ENCODE measurements at places on chromosomes 5 and 9. TPM values are rescaled to one million over a fixed set of nuclear protein-coding genes. Genes with fewer than 3 reads are reported as not detected.

DNA sequence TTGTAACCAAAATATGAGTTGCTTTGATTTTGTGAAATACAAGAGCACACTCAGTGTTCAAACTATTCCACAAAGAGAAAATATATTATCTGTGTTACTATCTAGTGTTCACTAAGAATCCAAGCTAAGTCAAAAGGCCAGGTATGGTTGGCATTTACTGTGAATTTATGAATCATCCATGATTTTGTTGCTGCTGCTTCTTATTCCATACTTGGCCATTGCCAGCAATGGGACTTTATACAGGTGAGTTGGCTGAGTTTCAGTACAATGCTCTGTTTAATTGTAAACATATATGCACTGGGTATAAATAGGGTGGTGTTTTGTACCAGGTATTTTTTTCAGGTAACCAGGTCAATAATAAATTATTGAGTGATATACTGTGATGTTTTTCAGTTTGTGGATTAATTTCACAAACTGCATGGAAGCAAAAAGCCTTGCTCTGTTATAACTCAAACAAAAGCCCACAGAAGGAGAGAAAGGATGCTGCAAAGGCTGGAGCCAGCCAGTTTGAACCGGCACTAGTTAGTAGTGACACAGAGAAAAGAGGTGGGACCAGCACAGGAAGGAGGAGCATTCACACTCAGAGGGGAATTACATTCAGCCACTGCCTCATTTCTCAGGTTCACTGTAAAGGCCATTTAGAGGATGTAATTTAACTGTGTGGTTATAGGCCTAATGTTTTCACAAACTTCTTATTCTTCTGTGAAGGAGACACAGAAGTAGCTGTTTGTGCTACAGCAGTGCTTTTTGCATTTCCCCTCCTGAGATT lies 381.8 kb downstream of the ADGRV1 start:
- H3K36me3 ChIP-seq, result no peaks in the 10 kb centered on the region
- H3K27ac ChIP-seq, result no peak overlapping the region
- no peaks in the 10 kb centered on the region for H3K27me3 ChIP-seq
- no peak overlapping the region for H3K4me3 ChIP-seq
- no peak for DNase-seq

- H3K27me3 ChIP-seq, result no peaks in the 10 kb centered on the region
- peaks cover 73% of the 10 kb centered on the region for H3K36me3 ChIP-seq
- DNase-seq, result no peak
- peaks cover 39% of the 10 kb centered on the region for H3K4me1 ChIP-seq
- no peak overlapping the region for H3K27ac ChIP-seq
Observed at GRCh38 chr9:133362359-133363044, 6.2 kb downstream of the SURF2 start.

DNA sequence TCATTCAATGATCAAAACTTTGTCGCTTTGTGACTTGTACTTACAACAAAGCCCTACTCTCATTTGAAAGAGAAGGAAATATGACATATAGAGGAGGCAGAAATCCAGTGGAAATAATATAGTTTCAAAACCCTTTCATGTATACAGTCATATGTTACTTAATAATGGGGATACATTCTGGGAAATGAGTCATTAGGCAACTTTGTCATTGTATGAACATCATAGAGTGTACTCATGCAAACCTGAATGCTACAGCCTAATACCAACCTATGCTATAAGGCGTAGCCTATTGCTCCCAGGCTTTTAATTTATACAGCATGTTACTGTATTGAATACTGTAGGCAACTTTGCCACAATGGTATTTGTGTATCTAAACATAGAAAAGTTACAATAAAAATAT lies 69.0 kb upstream of the SMC2 start:
- H3K4me3 ChIP-seq, result no peak overlapping the region
- no peaks in the 10 kb centered on the region for H3K4me1 ChIP-seq
- DNase-seq, result no peak
- no peaks in the 10 kb centered on the region for H3K36me3 ChIP-seq
- no peak overlapping the region for H3K27ac ChIP-seq
- no peaks in the 10 kb centered on the region for H3K27me3 ChIP-seq

DNA sequence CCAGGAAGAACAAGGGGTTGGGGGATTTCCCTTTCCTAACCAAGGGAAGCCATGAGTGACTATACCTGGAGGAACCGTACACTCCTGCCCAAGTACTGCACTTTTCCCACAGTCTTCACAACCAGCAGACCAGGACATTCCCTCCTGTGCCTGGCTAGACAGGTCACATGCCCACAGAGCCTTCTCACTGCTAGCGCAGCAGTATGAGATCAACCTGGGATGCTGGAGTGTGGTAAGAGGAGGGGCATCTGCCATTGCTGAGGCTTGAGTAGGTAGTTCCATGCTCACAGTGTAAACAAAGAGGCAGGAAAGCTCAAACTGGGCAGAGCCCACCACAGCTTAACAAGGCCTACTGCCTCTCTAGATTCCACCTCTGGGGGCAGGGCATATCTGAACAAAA lies 35.9 kb downstream of the SAXO1 start:
- no peaks in the 10 kb centered on the region for H3K27me3 ChIP-seq
- no peak overlapping the region for H3K27ac ChIP-seq
- no peak overlapping the region for H3K4me3 ChIP-seq
- DNase-seq, result no peak
- H3K4me1 ChIP-seq, result no peaks in the 10 kb centered on the region

Gene COL15A1
- total RNA-seq, result 15.0 TPM

DNA sequence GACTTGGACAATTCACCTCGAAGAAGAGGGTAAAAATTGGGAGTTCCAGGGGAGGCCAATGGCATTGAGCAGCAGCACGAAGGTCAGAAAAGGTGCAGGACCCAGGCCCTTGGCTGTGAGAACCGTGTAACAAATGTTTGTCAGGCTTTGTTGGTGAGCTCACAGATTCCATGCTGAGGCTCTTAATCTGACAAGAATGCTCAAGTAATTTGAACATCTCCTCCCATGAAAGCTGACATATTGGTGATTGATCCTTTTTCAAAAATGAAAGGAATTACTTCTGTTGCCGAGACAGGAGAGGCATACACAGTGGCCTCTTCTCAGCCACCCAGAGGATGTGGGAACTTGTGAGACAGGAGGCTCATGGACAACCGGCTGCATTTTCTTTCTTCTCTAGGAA lies 11.6 kb downstream of the RAI14 start:
- H3K4me3 ChIP-seq, result no peak overlapping the region
- no peaks in the 10 kb centered on the region for H3K27me3 ChIP-seq
- H3K36me3 ChIP-seq, result no peaks in the 10 kb centered on the region
- no peak for DNase-seq
- H3K27ac ChIP-seq, result no peak overlapping the region

GRCh38 chr5:6902597-6902996 lies 189.4 kb downstream of the TENT4A start:
- H3K4me3 ChIP-seq, result no peak overlapping the region
- no peaks in the 10 kb centered on the region for H3K36me3 ChIP-seq
- no peaks in the 10 kb centered on the region for H3K27me3 ChIP-seq
- no peak overlapping the region for H3K27ac ChIP-seq
- H3K4me1 ChIP-seq, result no peaks in the 10 kb centered on the region

- no peaks in the 10 kb centered on the region for H3K27me3 ChIP-seq
- no peak overlapping the region for H3K4me3 ChIP-seq
- DNase-seq, result no peak
- no peak overlapping the region for H3K27ac ChIP-seq
- no peaks in the 10 kb centered on the region for H3K4me1 ChIP-seq
Observed at GRCh38 chr9:7342229-7342628, 457.3 kb downstream of the DMAC1 start.

- no peak for DNase-seq
- no peak overlapping the region for H3K4me3 ChIP-seq
- no peak overlapping the region for H3K27ac ChIP-seq
- no peaks in the 10 kb centered on the region for H3K36me3 ChIP-seq
- no peaks in the 10 kb centered on the region for H3K27me3 ChIP-seq
Observed at GRCh38 chr5:104635227-104635626, 1072.6 kb upstream of the NUDT12 start.

GRCh38 chr9:32306006-32306405 lies 78.4 kb upstream of the ACO1 start:
- H3K36me3 ChIP-seq, result no peaks in the 10 kb centered on the region
- DNase-seq, result no peak
- no peak overlapping the region for H3K27ac ChIP-seq
- no peaks in the 10 kb centered on the region for H3K4me1 ChIP-seq

Gene MAP1B
- 386 TPM for total RNA-seq

DNA sequence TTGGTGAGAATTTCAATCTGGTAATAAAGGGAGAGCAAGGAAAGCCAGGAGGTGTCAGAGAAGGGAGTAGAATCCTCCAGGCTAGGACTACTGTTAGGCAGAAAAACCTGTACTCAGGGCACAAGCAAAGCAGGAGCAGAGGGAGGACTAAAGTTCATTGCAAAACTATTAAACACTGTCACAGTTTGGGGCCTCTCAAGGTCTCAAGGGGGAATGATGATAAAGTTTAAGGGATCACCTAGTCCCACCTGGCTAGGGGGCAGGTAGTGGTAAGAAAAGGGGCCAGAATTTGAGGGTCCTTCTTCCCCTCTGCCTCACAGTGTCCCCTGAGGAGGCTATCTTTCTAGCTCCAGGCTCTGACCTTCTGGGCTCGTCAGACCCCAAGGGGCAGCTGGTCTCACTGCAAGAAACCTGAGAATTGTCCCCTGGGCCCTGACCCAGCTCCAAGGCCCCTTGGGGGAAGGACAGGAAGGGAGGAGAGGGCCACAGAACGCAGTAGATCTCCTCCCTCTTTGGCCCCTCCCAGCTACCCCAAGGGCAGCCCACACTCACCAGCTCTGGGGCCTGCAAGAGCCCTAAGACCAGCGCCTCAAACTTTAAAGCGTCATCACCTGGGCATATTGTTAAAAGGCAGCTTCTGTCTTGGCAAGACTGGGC lies 974 bp downstream of the CCDC69 start:
- H3K4me3 ChIP-seq, result peak overlapping the region; percentile 91
- DNase-seq, result no peak
- H3K27me3 ChIP-seq, result no peaks in the 10 kb centered on the region
- H3K27ac ChIP-seq, result peak overlapping the region; percentile 92
- no peaks in the 10 kb centered on the region for H3K36me3 ChIP-seq
- H3K4me1 ChIP-seq, result peaks cover 51% of the 10 kb centered on the region

- H3K4me3 ChIP-seq, result no peak overlapping the region
- no peak for DNase-seq
- H3K27ac ChIP-seq, result no peak overlapping the region
- H3K36me3 ChIP-seq, result no peaks in the 10 kb centered on the region
Observed at GRCh38 chr9:120619751-120620655, 40.0 kb upstream of the CDK5RAP2 start.

GRCh38 chr9:81649475-81650240 lies 39.7 kb downstream of the TLE1 start:
- H3K4me3 ChIP-seq, result no peak overlapping the region
- H3K4me1 ChIP-seq, result no peaks in the 10 kb centered on the region
- H3K27me3 ChIP-seq, result no peaks in the 10 kb centered on the region
- H3K36me3 ChIP-seq, result peaks cover 20% of the 10 kb centered on the region

Gene MYOT
- total RNA-seq, result 5.4 TPM

- H3K4me1 ChIP-seq, result no peaks in the 10 kb centered on the region
- H3K36me3 ChIP-seq, result no peaks in the 10 kb centered on the region
- H3K27ac ChIP-seq, result no peak overlapping the region
- no peak overlapping the region for H3K4me3 ChIP-seq
- no peaks in the 10 kb centered on the region for H3K27me3 ChIP-seq
Observed at GRCh38 chr9:71472400-71472799, 295.9 kb downstream of the CEMIP2 start.

Gene SMIM3
- total RNA-seq, result 46.7 TPM

- H3K27me3 ChIP-seq, result no peaks in the 10 kb centered on the region
- no peak overlapping the region for H3K4me3 ChIP-seq
- no peak overlapping the region for H3K27ac ChIP-seq
Observed at GRCh38 chr9:12060811-12061210, 632.4 kb upstream of the TYRP1 start.

Gene RASGRF2
- total RNA-seq, result 8.8 TPM

- H3K27me3 ChIP-seq, result no peaks in the 10 kb centered on the region
- no peaks in the 10 kb centered on the region for H3K4me1 ChIP-seq
- no peak for DNase-seq
- H3K27ac ChIP-seq, result no peak overlapping the region
- H3K36me3 ChIP-seq, result no peaks in the 10 kb centered on the region
- H3K4me3 ChIP-seq, result no peak overlapping the region
Observed at GRCh38 chr9:136424750-136425362, 14.4 kb downstream of the PMPCA start.

Gene SLC27A6
- 2.9 TPM for total RNA-seq

Gene CCNH
- 112 TPM for total RNA-seq

Gene PIP5KL1
- 10.3 TPM for total RNA-seq

DNA sequence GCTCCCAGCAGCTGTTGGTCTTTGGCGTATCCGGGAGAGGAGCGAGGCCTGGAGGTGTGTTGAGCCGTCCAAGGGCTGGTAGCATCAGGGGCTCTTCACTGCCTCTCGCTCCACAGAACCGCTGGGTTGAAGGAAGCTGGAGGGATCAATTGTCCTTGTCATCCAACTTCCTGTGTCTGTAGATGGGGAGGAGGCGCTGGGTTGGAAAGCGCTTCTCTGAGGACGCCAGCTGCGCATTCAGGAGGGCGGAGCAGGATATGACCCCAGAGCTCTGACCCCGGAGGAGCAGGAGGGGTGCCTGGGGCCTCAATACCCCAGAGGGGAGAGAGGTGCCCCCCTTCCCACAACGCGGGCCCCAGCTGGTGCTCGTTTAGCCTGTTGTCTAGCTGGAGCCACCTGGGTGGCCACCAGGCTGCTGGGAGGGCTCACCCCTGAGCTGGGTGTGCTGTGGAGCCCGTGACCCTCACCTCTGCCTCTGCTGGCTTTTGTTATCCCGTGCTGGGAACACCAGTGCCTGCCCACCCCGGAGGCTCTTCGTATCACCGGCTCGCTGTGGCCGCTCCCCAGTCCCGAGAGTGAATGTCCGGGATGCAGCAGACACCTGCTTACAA lies 2.0 kb upstream of the DBH start:
- no peaks in the 10 kb centered on the region for H3K4me1 ChIP-seq
- no peaks in the 10 kb centered on the region for H3K36me3 ChIP-seq
- DNase-seq, result no peak
- H3K4me3 ChIP-seq, result no peak overlapping the region
- no peaks in the 10 kb centered on the region for H3K27me3 ChIP-seq

DNA sequence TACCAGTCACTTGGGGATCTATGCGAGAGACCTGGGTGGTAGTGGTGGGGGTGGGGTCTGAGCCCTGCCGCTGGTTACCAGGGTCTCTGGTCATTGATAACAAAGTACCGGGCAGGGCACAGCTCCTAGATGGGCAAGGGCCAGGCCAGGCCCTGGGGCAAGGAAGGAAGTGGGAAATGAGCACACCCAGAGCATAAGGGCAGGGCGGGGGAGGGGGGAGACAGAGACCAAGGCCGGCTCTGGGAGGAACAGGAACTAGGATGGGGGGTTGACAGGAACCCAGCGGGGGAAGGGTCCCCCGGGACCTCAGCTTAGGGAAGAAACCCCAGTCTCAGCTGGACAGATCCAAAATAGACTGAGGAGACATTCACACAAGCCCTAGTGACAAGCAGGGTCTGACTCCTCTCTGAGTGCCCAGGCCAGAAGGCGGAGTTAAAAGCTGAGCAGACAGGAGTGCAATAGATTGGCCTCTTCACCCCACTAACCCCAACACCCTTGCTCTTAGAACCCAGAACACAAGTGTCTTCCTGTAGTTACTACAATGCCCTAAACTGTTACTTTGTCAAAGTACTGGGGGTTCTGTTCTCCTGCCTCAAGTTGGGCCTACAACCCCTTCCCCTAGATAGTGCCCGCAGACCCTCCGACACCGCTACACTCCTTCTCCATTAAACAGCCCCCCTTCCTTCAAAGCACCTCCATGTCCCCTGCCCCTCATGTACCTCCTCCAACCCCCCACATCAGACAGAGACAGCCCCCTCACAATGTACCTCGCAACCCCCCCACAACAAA lies 628 bp downstream of the ATOSB start:
- no peak for DNase-seq
- H3K36me3 ChIP-seq, result no peaks in the 10 kb centered on the region
- H3K4me3 ChIP-seq, result peak overlapping the region; percentile 51
- peaks cover 56% of the 10 kb centered on the region for H3K4me1 ChIP-seq

- H3K27ac ChIP-seq, result no peak overlapping the region
- no peak for DNase-seq
- H3K4me3 ChIP-seq, result no peak overlapping the region
- no peaks in the 10 kb centered on the region for H3K36me3 ChIP-seq
- H3K4me1 ChIP-seq, result no peaks in the 10 kb centered on the region
Observed at GRCh38 chr5:82986404-82986803, 90.8 kb downstream of the TMEM167A start.

All from vagina (tissue), 2 donors.